ENCODE measurements at places on chromosomes 3 and 15. TPM values are rescaled to one million over a fixed set of nuclear protein-coding genes. Genes with fewer than 3 reads are reported as not detected.

DNA sequence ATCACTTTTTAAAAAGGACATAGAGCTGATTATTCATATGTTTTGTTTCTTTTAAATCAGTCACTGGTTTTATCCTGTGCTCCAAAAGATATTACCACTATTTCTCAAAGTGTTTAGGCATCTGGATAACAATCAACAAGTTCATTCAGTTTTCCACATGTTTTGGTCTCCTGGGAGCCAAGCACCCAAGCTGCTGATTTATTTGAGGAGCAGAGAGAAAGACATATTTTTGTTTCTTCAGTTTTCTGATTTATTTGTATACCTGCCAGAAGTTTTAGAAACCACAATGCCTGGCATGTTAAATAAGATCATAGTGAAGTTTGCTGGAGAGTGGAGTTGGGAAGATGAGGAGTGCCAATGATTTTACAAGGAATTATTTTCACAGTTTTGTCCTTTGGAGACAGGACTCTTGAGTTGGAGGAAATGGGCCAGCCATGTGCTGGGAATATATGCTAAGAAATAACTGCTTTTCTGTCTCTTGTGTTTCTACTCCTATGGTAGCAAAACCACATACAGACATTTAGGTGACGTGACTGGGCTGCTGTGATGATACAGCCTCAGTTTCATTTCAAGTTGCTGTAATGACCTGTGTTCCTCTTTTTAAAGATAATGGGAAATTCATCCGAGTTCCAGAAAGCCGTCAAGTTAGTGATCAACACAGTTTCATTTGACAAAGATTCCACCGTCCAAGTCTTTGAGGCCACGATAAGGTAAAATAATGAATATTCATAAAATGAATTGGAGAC, 11.7 kb downstream of the EDEM1 start:
- no peak for DNase-seq

DNA sequence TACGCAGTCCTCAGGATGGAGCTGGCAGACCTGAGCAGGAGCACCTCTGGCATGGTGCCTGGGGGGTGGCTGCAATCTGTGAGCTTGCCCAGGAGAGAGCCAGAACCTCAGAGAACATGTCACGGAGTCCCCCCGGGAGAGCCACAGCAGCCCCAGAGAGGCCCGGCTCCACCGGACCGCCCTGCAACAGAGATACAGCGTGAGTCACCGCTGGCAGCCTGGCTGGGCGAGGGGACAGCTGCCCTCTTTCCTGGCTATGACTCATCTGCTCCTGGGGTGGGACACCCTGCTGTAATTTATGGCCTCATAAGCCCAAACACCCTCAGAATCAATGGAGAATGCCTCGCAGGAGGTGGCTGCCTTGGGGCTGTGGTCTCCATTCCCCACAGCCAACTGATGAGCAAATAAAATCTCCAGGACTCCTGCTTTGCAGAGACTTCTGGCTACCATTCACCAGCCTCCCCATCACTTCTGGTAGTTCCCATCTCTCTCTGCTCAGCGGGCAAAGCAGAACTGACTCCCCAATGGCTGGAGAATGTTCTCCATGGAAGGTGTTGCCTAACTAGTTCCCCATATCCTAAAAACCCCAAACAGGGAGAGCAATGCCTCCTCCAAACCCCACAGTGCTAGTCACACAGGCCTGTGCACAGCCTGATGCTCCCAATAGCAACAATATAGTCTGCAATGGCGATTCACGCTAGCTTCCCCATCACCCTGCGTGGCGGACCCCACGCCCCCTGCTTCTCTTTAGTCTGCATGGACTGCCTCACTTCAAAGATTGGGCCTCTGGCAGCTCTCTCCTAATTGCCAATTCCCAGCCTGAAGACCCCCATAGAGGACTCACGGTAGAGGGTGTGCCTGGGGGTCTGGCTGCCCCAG, 21.6 kb downstream of the ACSBG1 start:
- DNase-seq, result no peak

DNA sequence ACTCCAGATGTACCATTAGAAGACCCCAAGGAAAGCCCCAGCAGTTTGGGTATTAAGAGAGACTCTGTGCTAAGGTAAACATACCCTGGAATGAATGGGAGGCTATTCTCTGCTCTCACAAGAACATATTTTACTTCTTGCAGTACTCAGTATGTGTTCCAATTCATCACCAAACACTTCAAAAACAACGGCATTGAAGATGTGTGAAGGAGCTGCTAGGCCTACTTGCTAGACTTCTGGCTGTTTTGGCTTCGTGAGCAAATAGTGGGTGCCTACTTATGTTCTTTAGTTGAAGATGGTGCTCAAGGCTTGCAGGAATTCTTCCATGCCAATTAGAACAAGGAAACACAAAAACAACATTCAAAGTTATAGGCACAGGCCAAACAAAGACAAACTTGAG, 514.5 kb downstream of the ROBO1 start:
- DNase-seq, result no peak

DNA sequence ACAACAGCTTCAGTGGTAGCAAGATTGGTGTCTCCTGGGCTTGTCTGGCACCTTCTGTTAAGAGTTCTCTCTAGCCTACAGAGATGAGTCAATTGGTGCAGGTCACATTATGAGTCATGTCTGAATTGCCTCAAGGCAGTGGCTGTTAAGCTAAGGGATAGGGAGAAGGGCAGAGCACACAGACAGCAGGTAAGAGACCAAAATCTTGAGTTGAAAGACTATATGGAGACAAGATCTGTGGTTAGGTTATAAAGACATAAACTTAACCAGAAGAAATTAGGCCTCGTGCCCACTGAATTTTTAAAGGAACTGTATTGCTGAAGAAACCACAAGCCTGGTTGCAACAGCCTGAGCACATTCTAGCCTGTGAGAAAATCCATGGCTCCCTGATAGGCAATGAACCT, 19.2 kb upstream of the KPNA1 start:
- DNase-seq, result no peak

DNA sequence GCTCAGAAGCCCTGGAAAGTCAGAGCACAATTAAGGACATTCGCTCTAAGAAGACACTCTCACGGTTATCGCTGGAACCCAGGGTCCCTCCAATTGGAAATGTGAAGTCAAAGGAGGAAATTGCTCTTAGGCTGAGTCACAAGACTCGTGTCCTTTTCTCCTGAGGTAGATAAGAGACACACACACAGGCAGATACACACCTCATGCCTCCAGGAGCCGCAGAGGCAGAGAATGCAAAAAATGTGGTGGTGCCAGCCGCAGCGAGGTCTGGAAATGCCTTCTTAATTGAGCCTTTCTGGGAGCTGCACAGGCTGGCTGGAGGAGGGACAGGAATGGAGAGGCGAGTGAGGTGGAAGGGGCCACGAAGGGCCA, 189.3 kb downstream of the OPA1 start:
- DNase-seq, result no peak

GRCh38 chr3:4850928-4851265, 128.3 kb upstream of the BHLHE40 start:
- DNase-seq, result no peak

DNA sequence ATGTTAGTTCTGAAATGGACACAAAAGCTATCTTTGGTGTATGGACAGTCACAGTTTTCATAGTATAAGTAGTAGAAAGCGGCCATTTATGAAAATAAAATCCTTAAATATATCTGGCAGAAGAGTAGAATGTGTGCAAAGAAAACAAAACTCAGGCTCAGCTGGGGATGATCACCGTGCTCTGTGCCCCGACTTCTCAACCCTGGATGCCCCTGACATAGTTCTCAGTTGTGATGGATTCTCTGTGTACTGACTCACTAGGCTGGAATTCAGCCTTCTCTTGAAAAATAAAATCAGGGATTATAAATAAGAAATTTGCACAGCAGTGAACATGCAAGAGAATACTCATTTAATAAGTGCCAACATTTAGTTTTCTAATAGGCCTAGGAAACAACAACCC, 925.1 kb upstream of the NR2F2 start:
- DNase-seq, result no peak

DNA sequence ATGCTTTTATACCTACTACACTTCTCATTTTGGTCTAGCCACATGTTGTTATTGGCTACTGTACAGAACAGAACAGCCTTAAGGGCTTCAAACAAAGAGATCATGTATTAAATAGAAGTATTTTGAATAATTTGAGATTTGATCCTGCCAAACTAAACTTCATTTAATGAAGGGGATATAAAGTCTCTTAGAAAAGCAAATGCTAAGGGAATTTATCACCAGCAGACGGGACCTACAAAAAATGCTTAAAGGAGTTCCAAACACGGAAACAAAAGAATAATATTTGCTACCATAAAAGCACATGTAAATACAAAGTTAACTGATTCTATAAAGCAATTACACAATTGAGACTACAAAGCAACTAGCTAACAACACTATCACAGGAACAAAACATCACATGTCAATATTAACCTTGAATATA, 23.6 kb upstream of the FMN1 start:
- no peak for DNase-seq

GRCh38 chr15:92820236-92821021, 79.7 kb upstream of the CHD2 start:
- DNase-seq, result peak; percentile 92

DNA sequence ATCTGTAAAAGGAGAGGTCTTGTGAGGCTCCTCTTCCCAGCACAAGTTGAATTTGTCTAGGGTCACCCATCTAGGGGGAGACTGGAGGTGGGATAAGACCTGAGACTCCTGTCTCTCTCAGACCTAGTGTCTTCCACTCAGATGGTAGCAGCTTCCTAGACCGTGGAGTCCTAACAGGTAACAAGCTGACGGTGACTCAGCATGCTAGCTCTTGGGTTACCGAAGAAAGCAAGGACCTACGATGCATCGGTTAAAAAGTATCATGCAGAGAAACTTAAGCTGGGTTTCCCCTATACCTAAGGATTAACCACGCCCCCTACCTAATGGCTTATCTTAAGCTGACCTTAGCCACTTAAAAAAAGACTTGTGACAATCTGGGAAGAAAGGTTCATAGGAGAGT, 7.6 kb downstream of the LRRN1 start:
- DNase-seq, result no peak

DNA sequence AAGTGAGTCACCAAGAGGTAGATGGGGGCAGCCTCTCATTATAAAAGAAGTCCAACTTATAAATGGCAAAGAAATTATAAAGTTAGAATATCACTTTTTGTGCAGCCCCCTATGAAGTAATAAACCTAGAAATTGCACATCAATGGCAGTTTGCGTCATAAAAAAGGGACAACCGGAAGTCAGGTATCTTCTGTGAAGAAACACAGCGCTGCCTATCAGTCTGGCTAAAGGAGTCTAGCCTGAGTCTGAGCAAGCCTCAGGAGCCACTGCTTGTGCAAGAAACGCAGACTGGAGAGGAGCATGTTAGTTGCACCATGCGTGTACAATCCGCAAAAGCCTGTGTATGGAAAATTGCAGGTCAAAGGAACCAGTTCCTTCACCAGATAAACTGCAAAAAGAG, 178.4 kb downstream of the ARRDC4 start:
- no peak for DNase-seq

DNA sequence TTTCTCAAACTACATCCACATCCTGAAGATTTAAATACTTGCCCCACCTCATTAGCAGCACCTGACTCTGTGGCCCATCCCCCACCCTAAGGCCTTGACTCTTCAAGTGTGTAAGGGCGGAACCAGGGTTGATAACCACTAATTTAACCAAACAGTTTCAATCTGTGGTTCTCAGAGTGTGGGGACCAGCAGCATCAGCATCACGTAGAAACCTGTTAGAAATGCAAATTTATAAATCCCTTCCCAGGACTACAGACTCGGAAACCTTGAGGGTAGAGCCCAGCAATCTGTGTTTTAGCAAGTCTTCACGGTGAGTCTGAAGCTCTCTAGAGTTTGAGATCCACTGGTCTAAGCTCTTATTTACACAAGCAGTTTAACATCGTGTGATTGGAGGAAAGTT, 12.4 kb downstream of the GNB4 start:
- DNase-seq, result peak; percentile 38

GRCh38 chr3:31575448-31575847, 42.7 kb downstream of the STT3B start:
- no peak for DNase-seq

GRCh38 chr15:77059786-77060361, 11.0 kb downstream of the TSPAN3 start:
- no peak for DNase-seq

DNA sequence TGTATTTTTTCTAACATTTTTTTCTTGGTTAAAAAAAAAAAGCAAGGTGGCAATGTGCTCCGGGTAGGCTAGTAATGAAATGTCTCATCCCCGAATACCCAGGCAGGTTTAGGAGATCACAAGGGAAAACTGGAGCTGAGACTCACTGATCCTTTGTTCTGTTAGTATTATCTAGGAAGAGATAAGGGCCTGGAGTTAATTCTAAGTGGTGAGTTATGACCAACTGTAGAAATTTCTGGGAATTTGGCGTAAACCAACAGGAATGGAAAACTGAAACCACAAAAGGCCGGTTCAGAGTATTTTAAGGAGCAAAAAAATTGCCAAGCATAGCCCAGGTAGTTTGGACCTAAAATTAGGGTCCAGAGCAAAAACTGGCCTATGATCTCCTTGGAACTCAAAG, 12.4 kb downstream of the PPM1M start:
- no peak for DNase-seq

DNA sequence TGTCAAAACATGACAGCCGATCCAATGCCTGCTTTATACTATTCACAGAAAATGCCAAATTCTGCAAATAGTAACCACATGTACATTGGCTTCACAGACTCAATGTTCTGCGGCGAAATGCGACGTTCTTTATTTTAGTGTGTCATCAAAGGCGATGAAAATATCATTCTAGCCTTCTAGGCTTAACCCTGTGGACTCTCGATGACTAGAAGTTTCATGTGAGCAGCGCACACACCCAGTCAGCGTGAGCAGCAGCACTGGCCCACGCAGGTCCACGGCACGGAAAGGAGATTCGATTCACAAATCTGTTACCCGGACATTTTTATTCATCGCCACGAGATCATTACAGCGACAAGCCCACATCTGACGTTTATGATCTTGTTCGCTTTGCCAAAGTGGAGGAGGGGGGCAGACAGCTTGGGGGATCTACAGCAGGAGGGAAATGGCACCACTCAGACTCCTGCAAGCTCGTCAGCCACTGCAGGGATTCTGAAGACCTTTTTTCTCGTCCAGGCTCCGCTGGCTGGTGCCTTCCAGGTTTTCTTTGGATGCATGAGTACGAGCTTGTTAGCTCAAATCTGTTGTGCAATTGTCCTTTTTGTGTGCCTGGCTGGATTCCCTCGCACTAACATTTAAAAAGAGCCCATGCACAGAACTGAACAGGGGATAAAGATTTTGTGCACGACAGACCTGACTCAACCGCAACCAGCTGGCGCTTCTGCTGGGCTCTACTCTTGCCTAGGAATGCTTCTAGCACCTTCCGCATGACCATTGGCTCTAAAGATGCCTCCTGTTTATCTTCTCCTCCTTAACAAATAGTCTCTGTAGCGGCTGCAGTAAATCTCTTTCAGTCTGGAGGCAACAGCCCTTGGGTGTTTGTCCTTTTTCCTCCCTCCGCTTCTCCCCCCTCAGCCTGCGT, 938.4 kb downstream of the MCTP2 start:
- no peak for DNase-seq

- no peak for DNase-seq
These were observed 168.7 kb upstream of the RASGRP1 start for GRCh38 chr15:38733331-38733730.

The SH2D7 gene
- total RNA-seq, result not detected

The PLIN1 gene
- total RNA-seq, result 0.70 TPM

The SLC24A5 gene
- not detected for total RNA-seq

The NLGN1 gene
- 15.7 TPM for total RNA-seq

The SLC51A gene
- 8.4 TPM for total RNA-seq

The CTXN2 gene
- total RNA-seq, result 0.07 TPM

The TTLL13 gene
- 0.18 TPM for total RNA-seq

The USP4 gene
- total RNA-seq, result 29.1 TPM

The STARD5 gene
- 6.3 TPM for total RNA-seq

The MESP1 gene
- total RNA-seq, result 0.41 TPM

The SAXO2 gene
- total RNA-seq, result 3.8 TPM

The TERC gene
- 48.5 TPM for total RNA-seq

The PROS1 gene
- 1.7 TPM for total RNA-seq

The C3orf70 gene
- total RNA-seq, result 0.64 TPM
